Adipose tissue (tissue), 3 donors: ENCODE measurements at places on chromosomes 6 and 20. TPM values are rescaled to one million over a fixed set of nuclear protein-coding genes. Genes with fewer than 3 reads are reported as not detected.

The ZKSCAN4 gene
- 1.0 TPM for polyA plus RNA-seq

The STK4 gene
- 3.9 TPM for polyA plus RNA-seq

The SIRPB2 gene
- polyA plus RNA-seq: 3.6 TPM

The ULBP2 gene
- polyA plus RNA-seq: 1.6 TPM

The C6orf141 gene
- polyA plus RNA-seq: 3.4 TPM

The GPR63 gene
- polyA plus RNA-seq: 0.35 TPM
